ENCODE measurements at places on chromosomes 5 and 9. TPM values are rescaled to one million over a fixed set of nuclear protein-coding genes. Genes with fewer than 3 reads are reported as not detected.
A peak's percentile ranks its signal among the peaks of the same experiment; 100 is the strongest.

DNA sequence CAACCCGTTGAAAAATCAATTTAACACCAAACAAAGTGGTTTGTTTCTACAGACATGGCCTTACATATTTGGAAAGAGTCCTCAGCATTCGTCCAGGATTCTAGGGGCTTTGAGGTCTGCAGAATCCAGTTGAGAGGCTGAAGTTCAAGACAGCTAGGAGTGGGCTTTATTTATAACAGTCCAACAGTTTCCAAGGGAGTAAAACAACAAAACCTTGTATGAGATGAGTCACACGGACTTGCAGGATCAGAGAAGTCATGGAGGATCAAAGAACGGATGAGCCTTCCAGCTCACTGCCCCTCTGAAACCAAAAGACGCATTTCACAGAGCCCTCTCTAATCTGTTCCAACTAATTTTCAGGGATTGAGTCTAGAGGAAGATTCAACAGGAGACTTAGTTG is 11.1 kb upstream of the ESM1 start:
- H3K36me3 ChIP-seq: no peaks in the 10 kb centered on the region
- H3K27me3 ChIP-seq: no peaks in the 10 kb centered on the region
- DNase-seq: no peak
- H3K4me3 ChIP-seq: no peak overlapping the region
- H3K4me1 ChIP-seq: no peaks in the 10 kb centered on the region
- no peak overlapping the region for H3K27ac ChIP-seq

- H3K4me3 ChIP-seq: peak within 1 kb of the TSS; percentile 95
- no peaks in the 10 kb centered on the region for H3K27me3 ChIP-seq
- DNase-seq: peak; percentile 93
- peaks cover 38% of the 10 kb centered on the region for H3K4me1 ChIP-seq
- H3K36me3 ChIP-seq: no peaks in the 10 kb centered on the region
Measured at GRCh38 chr9:86947146-86948073, at the start of gene GAS1. Gene GAS1, minus strand, starts transcription at chr9:86947506. Its CDS starts 727 bp downstream, at chr9:86946779.

DNA sequence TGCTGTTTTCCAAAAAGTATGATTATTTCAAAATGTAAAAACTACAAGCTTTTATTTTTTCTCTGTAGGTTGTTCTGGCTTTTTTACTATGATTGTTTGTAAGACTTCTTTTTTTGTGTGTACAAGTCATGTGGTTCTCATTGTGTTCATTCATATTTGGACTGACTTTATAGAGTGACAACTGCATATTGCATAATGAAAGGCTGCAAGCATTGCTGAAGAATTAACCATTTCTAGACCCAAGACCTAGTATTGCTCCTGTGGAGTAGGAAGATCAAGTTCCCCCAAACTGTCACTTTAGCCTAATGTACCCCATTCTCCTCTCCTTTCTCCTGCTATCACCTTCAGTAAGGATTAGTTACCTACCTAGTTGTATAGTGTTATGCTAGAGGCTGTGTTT is 10.0 kb downstream of the MAP1B start:
- peaks cover 3% of the 10 kb centered on the region for H3K4me1 ChIP-seq
- H3K27ac ChIP-seq: no peak overlapping the region
- peaks cover 10% of the 10 kb centered on the region for H3K36me3 ChIP-seq
- no peak overlapping the region for H3K4me3 ChIP-seq
- H3K27me3 ChIP-seq: no peaks in the 10 kb centered on the region
- no peak for DNase-seq

The PRLR gene
- total RNA-seq: 8.0 TPM

All from suprapubic skin (tissue), 4 donors.